NCI-H774 (cell line): ENCODE measurements at places on chromosomes 3 and 15.
A peak's percentile ranks its signal among the peaks of the same experiment; 100 is the strongest.

DNA sequence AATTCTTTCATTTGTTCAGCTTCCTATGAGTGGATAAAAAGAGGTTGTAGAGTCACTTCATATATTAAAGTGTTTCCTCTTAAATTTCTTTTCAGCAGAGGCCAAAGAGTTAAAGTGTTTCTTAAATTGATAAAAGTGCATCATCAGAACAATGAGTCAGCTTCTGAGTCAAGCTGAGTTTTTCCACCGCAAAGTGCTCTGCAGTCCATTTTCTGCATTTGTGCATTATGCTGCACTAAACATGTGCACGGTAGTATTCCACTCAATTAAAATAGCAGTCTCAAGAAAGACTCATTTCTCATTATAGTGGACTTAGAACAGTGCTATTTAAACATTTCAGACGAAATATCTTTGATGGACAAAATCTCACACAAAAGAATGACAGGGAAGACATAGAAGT lies 152.0 kb downstream of the ZBBX start:
- DNase-seq = no peak

DNA sequence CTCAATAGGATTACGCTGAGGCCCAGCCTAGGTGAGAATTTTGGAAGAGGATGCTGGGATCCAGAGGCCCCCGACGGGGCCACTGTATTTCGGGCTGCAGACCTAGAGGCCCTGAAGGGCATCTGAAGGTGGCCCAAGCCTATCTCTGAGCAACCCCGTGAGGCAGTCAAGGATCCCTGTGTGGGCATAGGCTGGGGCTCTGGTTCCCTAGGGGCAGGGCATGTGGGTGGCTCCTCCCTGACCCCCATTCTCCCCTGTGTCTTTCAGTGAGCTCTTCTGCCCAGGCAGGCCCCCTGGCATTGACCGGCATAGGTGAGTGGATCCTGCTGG lies 216.0 kb downstream of the SNRPN start:
- DNase-seq = no peak

GRCh38 chr3:189680723-189681122 lies 49.5 kb downstream of the TP63 start:
- DNase-seq = no peak

GRCh38 chr3:129690406-129690805 lies 83.9 kb upstream of the PLXND1 start:
- peak; percentile 59 for DNase-seq

GRCh38 chr3:35789042-35789831 lies 149.9 kb downstream of the ARPP21 start:
- DNase-seq = no peak
